MG63 (cell line): ENCODE measurements at places on chromosomes 6 and 20. TPM values are rescaled to one million over a fixed set of nuclear protein-coding genes. Genes with fewer than 3 reads are reported as not detected.
A peak's percentile ranks its signal among the peaks of the same experiment; 100 is the strongest.

- DNase-seq: peak; percentile 59
Measured at GRCh38 chr20:19964289-19965265, 52.6 kb upstream of the NAA20 start.

- no peak for DNase-seq
Measured at GRCh38 chr20:59733351-59733750, 129.0 kb downstream of the PHACTR3 start.

Gene UST
- 15.2 and 22.0 TPM in 2 replicates for total RNA-seq

- peak; percentile 29 for DNase-seq
Measured at GRCh38 chr6:100344761-100345160, 120.0 kb downstream of the SIM1 start.

DNA sequence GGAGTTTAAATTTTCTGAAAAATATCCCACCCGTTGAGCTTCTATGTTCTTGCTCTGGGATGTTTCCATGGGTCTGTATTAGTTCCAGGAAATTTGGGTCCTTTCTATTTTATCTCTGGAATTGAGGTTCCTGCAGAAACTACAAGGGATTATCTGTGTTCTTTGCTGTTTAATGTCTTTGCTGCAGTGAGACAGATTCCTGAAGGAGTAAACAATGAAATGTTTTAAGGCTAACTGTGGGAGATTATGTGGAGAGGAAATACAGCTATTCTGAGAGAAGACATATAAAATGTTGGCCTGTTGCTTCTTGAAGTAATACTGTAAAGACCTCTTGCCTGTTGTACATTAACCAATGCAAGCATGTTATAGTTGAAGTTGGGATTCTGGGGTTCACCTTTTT, 43.5 kb downstream of the SAMD5 start:
- DNase-seq: no peak
